ENCODE measurements at places on chromosomes 4 and X.

DNA sequence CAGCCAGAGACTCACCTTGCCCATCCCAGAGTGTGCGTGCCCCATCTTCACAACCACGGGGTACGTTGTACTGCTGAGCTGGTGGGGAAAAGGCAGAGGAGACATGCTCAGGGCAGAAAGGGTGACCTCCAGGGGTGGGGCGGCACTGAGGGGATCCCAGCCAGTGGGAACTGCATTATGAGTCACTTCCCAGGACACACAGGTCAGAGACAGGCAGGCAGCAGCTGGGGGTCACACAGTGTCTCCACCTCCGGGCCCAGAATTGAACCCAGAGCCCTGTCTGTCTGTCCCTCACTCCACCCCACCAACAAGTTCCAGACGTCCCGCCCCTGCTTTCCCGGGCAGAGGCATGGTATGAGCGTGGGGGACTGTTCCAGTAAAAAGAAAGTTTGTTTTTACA is 4.8 kb upstream of the TIMP1 start:
- no peak for DNase-seq

DNA sequence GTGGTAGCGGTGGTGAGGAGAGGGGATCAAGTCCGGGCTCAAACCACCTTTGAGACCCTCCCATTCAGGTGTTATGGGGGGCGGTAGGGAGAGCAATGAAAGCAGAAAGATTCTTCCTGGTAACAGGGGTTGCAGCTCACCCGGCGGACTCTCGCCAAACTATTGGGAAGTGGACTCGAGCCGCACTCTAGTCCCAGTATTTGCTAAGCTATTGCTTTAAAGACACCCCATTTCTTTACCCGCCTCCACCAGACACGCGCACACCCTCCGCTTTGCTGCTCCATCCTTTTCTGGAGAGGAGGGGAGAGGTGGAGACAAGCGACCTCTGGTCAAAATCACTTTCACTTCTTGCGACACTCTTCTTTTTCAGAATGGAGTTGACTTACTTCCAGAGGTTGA is 625 bp upstream of the GABRA4 start:
- no peak for DNase-seq

DNA sequence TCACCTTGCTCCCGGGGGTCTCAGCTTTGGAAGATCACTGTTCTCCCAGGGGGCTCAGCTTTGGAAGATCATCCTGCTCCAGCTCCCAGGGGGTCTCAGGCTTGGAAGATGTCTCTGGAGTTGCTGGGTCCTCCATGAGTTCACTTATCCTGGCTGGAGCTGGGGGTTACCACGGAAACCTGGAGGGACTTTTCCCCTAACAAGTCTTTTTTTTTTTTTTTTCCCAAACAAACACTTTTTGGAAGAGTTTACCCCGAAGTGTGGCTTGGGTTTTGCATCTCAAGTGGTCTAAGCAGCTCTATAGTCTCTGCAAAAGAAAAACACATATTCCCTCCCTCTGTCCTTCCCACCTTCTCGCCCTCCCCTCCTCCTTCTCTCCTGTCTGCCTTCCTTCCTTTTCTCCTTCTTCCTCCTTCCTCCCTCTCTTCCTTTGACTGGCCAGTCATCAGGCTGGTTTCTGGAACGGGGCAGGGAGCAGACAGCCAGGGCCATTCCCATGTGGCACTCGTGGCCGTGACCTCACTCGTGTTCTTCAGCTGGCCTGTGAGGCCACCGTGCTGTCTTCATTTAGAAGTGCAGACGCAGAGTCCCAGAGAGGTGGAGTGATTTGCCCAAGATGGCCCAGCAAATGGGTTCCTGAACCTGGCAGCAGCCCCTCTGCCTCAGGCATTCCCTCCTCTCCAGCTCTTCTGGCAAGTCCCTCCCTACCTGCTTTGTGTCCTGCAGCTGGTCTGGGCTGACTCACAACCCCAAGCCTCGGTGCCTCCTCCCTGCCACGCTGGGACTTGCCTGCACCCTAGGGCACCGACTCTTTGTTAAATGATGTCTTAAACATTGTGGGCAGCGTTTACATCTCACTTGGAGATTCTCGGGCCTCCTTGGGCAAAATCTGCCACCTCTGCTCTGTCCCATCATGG is 25.9 kb upstream of the HMX1 start:
- no peak for DNase-seq

DNA sequence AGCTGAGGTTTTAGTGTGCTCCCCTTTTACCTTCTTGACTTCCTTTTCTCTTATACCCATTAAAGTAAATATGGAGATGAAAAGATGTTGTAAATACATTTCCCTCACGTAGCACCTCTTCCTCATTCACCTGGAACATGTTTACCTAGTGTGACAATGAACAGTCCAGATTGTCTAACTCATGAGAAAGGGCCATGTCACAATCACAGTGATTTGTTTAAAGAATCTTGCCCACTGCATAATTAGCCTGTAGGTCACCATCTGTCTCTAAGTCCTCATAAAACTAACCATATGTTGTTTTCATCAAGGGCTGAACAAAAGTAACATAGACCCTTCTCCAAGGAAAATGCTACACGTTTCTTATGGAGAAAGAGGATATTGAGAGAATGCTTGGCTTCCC is 85.7 kb downstream of the TSPAN5 start:
- DNase-seq: no peak

DNA sequence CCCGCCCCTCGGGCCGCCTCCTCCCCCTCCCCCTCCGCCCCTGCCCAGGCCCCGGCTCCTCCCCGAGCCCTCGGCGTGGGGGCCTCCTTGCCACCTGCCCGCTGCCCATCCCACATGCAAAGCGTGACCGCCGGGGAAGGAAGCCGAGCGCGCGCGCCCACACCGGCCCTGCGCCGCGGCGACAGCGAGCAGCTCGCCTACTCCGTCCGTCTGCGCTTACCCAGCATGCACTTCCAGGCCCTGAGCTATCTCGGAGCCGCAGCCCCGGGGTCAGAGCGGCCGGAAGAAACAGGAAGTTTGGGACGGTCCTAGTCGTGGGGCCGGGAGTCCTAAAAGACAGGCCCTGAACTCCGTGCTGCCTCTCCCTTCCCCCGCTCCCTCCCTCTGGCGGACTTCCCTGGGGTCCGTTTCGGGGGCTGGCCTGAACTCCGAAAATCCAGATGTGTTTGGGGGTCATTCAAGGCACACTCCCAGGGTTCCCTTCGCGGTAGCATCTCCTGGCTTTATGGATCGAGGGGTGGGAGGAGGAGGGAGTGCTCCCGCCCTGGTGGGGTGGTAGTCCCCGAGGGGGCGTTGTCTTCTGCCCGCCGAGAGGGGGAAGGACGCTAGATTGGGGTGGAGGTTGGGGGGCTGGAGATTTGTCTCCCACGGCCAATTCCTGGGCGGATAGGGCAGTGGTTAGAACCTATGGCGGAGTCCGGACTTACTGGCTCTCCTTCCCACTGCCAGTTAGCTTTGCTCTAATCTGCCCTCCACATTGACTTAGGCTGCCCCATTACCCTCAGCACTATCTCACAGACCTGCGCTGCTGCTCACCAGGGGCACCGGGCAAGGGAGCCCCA is 25.0 kb upstream of the BCORL1 start:
- no peak for DNase-seq

DNA sequence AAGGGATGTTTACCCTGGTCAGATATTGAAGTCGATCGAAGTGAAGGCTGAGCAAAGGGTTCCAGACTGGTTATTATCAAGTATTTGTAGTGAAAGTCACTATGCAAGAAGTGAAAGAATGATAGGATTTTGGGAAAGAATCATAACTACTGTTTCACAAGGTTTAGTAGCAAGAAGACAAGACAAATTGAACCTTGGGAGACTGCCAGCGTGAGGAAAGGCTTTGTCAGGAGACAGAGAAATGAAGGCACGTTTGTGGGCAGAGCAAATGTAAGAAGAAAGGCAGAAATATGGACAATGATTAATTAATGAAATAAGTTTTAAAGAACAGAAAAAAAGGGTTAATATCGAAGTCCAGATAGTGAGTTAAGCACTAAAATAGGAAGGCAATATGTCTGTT is 456.8 kb downstream of the TRIML1 start:
- no peak for DNase-seq

DNA sequence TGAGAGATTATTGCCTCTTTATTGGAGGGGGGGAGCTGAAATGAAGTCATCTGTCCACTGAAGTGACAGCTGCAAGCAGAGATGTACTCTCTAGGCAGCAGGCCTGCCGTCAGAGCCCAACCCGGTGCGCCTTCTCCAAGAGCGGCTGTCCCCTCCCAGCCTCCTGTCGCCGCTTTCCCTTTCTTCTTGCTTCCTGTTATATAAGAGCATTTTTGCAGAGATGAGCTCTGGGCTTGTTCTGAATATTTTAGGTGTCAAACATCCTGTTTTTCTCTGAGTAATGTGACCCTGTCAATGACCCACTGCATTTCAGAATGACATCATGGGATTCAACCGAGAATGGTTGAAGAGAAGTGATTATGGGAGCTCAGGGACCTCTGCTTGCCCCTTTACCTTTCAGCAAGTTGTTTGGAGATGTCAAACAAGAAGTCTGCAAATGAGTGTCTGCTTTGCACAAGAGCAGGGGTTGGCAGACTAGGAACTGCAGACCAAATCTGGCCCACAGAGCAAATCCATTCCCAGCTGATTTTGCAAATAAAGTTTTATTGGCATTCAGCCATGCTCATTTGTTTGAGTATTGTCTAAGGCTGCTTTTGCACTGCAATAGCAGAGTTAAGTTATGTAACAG is 79.9 kb downstream of the SLC9A6 start:
- DNase-seq: peak; percentile 3

DNA sequence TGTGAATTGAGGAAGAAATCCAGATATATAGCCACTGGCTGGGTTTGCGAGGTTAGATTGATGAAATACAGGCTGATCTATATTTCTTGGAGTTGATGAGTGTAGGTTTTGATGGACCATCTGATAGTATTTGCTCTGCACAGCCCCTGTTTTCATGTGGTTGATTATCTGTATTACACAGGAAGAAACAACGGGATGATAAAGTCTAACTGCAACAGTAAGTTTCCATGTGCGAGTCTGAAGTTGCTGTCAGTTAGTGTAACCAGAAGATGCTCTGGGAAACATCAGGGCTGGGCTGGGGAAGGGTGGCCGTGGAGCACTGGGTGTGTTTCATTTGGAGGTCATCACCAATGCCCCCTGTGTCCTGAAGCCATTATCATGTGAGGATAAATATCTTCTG is 148.4 kb upstream of the SFRP2 start:
- no peak for DNase-seq

GRCh38 chr4:71549516-71550160 is 210.8 kb downstream of the SLC4A4 start:
- DNase-seq: no peak

DNA sequence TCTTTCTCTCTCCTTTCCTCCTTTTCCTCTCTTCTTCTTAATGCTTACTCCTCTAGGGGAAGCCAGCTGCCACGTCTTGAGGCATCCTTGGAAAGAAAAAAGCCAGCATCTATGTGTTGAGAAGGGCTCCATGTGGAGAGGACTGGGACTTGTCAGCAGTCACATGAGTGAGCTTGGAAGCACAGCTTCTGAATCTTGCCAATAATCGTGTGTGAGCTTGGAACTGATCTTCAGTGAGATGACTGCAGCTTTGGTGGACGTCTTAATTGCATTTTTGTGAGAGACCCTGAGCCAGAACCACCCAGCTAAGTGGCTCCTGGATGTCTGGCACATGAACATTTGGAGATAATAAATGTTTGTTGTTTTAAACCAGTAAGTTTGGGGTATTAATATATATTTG is 371.7 kb downstream of the SLITRK2 start:
- no peak for DNase-seq

GRCh38 chr4:170682558-170683294 is 593.0 kb upstream of the AADAT start:
- no peak for DNase-seq

- DNase-seq: no peak
Measured at GRCh38 chr4:133124746-133125145, 24.3 kb upstream of the PCDH10 start.

GRCh38 chrX:76433219-76433618 is 5.7 kb downstream of the MAGEE1 start:
- no peak for DNase-seq

GRCh38 chrX:40175511-40176350 is 78.0 kb upstream of the BCOR start:
- peak; percentile 34 for DNase-seq

- no peak for DNase-seq
Measured at GRCh38 chr4:107058828-107059227, 22.7 kb upstream of the DKK2 start.

- DNase-seq: no peak
Measured at GRCh38 chr4:15881820-15882219, 56.7 kb downstream of the FGFBP1 start.

GRCh38 chrX:1657367-1658070 is 42.7 kb downstream of the ASMT start:
- DNase-seq: no peak

GRCh38 chrX:117985241-117985640 is 131.4 kb downstream of the KLHL13 start:
- no peak for DNase-seq

DNA sequence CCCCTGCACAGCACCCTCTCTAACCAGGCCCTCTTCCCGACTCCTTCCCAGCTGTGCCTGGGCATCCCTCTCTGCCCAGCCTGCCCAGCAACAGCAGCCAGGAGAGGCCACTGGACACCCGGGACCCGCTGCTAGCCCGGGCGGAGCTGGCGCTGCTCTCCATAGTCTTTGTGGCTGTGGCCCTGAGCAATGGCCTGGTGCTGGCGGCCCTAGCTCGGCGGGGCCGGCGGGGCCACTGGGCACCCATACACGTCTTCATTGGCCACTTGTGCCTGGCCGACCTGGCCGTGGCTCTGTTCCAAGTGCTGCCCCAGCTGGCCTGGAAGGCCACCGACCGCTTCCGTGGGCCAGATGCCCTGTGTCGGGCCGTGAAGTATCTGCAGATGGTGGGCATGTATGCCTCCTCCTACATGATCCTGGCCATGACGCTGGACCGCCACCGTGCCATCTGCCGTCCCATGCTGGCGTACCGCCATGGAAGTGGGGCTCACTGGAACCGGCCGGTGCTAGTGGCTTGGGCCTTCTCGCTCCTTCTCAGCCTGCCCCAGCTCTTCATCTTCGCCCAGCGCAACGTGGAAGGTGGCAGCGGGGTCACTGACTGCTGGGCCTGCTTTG is 1.1 kb downstream of the AVPR2 start:
- no peak for DNase-seq

- no peak for DNase-seq
Measured at GRCh38 chr4:70062000-70062399, 11.8 kb downstream of the HTN1 start.

- no peak for DNase-seq
Measured at GRCh38 chrX:40298069-40298468, 200.3 kb upstream of the BCOR start.

DNA sequence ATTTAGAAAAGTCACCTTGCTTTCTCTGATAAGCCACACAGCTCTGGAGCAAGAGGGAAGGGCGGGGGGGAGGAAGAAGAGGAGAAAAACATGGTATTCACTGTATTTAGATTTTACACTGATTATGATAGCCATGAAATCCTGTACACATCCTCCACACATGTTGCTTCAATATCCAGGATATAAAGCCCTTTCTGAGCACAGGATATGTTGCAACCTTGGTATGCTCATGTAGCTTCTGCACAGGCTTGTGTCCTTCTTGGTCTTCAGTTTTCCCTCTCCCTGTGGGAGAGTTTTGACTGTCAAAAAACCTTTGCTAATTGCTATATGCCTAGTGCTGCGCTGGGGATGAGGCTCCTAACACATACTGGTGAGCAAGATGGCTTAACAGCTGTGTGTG is 61.9 kb upstream of the DAPP1 start:
- DNase-seq: no peak
